ENCODE measurements at places on chromosomes 12 and 14.

- DNase-seq: peak; percentile 3
These were observed 210.9 kb downstream of the MED13L start for GRCh38 chr12:116066381-116067230.

DNA sequence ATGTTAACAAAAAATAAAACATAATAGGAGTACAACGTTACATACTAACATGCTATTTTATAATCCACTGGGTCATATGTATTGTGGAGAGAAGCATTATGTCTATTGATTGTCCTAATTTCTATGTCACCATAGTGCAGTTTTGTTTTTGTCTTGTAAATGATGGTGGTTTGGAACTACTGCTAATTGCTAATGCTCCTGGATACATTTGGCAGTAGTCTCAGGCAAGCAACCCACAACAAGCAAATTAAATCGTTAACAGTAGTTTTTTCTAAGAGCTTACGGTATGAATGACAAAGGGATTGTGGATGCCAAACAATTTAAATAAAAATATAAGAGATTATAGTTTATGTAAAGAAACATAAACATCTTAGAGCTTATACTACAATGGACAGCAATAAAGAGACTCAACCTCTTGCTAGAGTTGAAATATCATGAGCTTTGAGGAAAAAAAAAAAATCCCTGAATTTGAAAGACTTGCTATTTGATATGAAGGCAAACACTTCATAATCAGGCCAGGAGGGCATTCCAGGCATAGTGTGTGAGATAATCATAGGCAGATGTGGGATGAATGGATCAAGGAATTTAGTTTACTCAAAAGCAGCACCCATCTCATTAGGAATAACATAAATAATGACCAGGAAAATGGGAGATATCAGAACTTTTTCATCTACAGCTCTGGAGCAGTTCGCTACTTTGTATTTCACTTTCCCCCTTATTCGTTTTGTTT is 181.3 kb downstream of the CCDC59 start:
- no peak for DNase-seq

DNA sequence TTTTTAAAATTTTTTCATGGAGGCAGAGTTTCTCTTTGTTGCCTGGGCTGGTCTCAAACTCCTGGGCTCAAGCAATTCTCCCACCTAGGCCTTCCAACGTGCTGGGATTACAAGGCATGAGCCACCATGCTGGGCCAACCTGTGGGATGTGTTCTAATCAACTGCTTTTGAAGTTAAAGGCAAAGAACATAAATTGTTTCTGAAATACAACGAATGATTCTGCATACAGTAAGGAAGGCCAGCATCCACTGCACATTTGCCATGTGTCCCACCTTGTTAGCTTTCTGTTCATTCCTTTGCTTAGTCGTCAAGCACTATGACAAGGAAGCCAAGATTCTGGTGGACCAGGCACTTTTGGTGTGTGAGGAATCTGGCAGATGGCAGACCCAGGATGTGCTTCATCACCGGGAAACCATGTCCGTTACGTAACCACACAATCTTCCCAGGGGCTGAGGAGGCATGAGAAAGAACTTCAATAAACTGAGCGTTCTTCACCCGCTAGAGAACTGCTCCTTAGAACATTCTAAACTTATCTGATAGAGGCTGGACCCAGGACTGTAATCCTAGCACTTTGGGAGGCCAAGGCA is 24.5 kb downstream of the MOK start:
- DNase-seq: no peak

GRCh38 chr12:12147111-12147510 is 76.4 kb downstream of the BCL2L14 start:
- no peak for DNase-seq

- no peak for DNase-seq
These were observed 38.0 kb downstream of the GRIP1 start for GRCh38 chr12:66640691-66641460.

DNA sequence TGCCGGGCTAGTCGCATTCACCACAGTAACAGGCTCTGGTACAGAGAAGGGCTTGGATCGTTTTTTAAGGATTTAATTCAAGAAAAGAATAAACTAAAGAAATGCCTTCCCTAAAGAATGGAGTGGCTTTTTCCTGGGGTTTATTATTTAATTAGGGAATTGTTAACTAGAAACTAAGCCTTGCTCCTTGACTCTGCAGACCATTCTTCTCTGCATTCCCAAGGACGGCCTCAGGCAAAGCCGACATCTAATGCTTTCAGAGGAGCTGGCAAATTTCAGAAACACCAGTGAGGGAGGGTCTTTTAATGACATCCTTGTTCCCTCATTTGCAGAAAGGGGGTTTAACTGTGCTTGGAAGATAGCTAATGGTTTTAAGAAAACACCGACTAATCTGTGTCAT is 174.0 kb downstream of the EGLN3 start:
- no peak for DNase-seq

- DNase-seq: no peak
These were observed 68.7 kb upstream of the PWP1 start for GRCh38 chr12:107616941-107617340.

GRCh38 chr14:36478782-36479181 is 41.2 kb downstream of the NKX2-1 start:
- no peak for DNase-seq

- DNase-seq: no peak
These were observed 115.8 kb upstream of the MED13L start for GRCh38 chr12:116393255-116393654.

- no peak for DNase-seq
These were observed 32.8 kb upstream of the TUBA1C start for GRCh38 chr12:49231878-49232655.

DNA sequence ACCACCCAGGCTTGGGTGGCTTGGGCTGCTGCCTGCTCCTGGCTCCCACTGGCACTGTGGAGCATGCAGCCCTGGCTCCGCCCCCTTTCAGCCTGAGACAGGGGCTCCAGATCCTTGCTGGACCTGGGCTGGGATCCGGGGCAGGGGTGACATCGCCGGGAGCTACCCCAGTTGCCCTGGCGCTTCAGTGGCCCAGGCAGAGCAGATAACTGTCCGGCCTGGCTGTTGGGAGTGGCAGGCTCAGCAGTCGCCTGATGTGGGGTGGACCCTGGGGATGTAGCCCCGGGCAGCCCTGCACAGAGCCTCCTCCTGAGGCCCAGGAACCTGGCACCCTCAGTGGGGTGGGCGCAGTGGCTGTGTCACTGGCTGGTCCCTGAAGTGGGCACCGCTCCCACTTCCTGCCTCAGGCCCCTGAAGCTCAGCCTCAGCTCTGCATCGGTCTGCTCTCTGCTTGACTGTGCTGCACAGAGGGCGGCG is 57.9 kb downstream of the FUT8 start:
- DNase-seq: no peak

- DNase-seq: no peak
These were observed 68.8 kb upstream of the GTF2A1 start for GRCh38 chr14:81289516-81289915.

GRCh38 chr12:95443459-95443858 is 30.5 kb upstream of the METAP2 start:
- DNase-seq: no peak

DNA sequence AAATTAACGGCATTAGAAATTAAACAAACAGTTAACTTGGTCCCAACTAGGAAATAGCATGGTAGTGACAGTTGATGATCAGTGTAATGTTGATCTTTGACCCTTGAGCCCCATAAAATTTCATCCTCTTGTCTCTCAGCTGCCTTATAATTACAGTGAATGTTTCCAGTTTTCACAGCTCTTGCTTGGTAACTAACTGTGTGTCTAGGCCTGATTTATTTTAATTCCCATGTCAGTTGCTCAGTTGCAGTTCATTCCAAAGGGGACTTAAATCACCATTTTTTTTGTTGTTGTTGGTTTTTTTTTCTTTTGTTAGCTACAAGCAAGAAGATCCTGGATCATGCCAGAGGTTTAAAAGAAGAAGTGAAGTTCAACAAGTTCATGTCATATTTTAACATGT is 1883.7 kb upstream of the FLRT2 start:
- no peak for DNase-seq

DNA sequence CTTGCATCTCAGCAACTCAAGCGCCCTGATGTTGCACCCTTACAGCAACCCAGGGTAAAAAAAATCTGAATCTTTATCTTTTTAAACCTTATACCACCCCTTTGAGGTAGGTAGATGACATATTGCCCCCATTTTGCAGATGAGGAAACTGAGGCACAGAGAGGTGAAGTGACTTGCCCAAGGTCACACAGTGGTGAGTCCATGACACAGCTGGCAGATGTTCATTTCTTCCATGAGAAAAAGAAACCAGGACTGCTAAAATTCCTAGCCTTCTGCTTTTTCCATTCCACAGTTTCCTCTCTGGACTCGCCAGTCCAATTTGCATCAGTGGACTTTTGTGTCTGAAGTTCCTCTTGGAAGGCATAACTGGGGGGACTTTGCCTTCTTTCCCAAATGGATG is 79.3 kb downstream of the IGF1 start:
- no peak for DNase-seq

DNA sequence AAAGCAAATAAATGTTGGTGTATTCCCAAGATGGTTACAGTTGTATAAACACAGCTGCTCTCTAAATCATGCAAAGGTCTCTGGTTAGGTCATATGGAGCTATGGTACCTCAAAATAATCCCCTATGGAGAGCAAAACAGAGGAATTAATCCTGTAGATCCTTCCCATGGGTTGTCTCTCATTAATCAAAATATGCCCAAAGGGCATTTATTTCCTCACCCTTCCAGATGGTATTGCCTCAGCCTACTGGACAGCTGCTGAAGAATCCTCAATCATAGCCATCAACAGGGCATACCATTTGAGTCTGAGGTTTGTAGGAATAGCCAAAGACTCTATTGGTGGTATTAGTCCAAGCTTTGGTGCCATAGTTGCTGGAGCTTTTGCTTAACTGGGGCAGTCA is 360.9 kb downstream of the RPL10L start:
- DNase-seq: no peak

DNA sequence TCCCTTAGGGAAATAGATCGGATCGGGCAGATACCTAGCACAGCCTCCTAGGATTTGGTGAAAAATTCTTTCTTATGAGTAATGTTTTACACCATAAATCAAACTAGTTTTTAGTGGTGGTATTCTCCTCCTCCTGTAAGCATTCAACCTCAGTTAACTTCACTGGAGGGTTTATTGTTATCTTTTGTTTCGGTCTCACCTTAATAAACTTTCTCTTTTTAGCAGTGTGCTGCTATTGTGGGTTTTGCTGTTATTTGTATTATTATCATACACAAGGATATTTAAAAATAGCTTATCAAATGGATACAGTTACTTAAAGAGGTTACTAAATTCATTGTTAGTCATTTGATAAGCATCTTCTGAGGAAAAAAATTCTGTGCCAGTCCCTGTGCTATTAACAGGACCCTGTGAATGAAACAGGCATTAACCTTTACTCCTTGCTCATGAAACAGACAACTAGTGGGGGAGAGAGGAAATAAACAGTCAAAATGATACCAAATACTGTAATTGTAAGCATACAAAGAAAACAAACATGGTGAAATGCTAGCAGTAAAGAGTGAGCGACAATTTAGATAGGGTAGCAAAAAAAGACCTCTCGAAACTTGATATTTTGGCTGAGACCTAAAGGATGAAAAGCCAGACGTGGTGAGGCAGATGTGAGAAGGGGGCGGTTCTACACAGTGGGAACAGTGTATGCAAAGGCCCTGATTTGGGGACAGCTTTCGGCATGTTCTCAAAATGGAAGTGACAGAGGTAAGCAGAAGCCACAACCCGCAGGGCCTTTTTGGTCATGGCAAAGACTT is 178.7 kb upstream of the SOX5 start:
- no peak for DNase-seq

DNA sequence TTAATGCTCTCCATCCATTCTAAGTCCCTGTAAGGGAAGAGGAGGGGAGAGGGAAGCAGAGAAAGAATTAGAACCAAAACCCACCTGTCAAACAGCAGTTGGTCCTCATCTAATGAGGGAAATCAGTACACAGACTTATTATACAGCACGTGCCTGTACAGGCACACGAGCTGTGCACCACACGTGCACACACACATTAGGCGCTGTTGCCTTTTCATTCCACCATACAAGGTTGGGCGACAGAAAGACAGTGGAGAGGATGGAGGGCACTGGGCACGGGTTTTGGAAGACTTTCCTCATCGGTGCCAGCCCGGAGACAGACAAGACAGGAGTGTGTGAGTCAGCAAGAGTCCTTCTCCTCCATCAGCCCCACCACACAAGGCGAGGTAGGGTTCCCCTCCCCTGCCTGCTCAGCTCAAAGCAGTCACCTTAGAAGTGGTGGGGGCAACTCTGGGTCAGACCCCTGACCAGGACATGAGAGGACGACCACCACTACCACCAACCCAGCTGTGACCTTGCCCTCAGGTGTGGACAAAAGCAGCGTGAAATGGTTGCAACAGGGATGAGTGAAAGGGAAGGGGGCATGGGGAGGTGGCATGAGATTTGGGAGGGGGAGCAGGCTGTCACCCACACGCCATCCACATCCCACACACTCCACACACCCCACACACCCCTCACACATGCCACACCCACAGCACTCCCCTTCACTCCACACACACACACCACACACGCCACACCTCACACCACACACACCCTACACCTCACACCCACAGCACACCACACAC is 80.7 kb downstream of the ACTN1 start:
- DNase-seq: no peak

- DNase-seq: no peak
These were observed 42.3 kb upstream of the SLC24A4 start for GRCh38 chr14:92280554-92281262.

DNA sequence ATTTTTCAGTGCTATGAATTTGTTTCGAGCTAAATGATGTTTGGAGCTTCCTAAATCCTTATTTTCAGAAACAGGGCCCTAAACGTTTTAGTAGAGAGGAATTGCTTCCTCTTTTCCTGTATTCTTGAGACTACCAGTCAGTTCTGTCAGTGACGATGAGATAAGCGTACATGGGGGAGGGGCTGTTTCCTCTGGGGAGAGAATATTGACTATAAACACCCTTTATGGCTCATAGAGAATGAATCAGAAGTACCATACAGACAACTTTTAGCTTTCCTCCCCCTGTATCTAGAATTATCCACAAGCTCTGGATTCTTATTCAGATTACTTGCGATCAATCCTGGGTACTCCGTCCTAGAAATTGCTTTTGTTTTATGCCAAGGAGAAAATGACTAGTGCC is 5.1 kb downstream of the TBK1 start:
- no peak for DNase-seq

DNA sequence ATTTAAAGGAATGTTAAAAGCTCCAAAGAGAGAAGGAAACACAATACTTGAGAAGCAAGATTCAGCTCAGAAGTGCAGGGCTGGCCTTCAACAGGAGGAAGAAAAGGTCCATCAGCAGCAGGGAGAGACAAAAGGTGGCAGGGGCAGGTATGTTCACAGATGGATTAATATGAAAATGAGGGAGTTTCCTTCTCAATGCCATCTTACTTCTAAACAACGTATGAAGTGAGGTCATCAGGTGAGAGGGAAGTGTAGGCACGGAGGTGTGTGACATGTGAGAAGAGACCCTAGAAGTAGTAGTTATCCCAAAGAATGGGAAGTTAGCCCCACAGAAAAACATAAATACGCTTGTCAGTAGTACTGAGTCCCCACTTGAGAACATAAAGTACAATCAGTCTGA is 122.5 kb downstream of the CCER1 start:
- no peak for DNase-seq

DNA sequence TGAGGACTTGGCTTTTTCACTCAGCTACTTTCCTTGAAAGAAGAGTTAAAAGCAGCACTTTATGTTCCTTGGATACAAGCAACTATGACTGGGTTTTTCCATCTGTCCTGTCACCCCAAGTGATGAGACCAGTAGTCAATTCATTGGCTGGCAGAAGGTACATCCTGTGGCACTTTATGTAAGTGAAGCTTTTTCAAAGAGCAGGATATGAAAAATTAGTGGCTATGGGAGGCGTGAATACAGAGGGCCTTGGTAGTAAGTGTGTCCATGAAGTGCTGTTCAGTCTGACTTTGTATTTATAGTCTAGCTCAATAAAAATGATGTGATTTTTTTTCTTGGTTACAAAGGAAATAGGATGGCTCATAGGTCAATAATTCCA is 68.8 kb downstream of the DRAM1 start:
- no peak for DNase-seq
